Stimulated activated CD8-positive, alpha-beta memory T cell treated with anti-CD3 and anti-CD28 coated beads, Interleukin-15, amount 100 ng/mL, for 1 hour (primary cell): ENCODE measurements at places on chromosomes 13 and 19.

DNA sequence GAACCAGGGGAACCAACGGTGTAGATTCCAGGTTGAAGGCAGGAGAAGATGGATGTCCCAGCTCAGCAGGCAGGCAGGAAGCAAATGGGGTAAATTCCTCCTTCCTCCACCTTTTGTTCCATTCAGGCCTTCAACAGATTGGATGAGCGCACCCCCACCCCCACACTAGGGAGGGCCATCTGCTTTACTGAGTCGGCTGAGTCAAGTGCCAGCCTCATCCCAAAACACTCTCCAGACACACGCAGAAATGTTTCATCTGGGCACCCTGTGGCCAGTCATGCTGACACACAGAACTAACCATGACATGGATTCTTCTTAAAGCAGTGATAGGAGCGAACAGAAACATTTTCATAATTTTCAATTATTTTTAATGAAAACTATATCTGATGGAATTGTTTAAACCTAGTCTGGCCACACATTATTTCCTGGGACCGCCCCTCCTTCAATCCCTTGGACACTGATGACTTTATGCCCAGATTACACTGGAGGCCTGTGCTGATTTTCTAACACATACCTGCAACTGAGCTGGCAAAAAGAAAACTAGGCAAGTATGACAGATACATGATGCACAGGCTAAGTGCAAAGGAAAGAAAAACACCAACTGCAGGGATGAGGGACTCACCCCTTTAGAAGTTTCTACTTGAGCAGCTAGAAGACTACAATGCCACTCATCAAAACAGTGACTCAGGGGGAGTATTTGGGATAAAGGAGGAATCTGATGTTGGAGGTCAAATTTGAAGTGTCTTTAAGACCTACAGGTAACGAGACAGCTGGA is 154.2 kb downstream of the TNFRSF19 start:
- no peak for DNase-seq

DNA sequence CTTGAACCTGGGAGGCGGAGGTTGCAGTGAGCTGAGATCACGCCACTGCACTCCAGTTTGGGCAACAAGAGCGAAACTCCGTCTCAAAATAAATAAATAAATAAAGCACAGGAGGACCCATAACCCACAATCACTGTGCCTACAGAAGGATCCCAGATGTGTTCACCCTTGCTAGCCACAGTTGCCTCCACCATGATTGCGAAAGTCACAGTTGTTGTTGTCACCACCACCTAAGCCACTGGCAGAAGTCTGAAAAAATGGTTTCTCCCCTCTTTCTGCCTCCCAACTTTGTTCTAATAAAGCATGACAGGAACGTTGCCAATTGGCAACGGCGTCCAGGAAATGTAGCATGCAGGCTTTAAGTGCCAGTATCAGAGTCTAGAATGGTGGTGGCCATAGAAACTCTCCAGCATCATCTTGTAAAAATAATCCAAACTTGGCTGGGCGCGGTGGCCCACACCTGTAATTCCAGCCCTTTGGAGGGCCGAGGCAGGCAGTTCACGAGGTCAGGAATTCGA is 2.2 kb upstream of the EPS15L1 start:
- DNase-seq, result no peak

- DNase-seq, result no peak
These were observed 671.0 kb downstream of the SLITRK1 start for GRCh38 chr13:83211301-83211700.

GRCh38 chr19:5578097-5578846 is 10.5 kb upstream of the TINCR start:
- DNase-seq, result peak; percentile 56

DNA sequence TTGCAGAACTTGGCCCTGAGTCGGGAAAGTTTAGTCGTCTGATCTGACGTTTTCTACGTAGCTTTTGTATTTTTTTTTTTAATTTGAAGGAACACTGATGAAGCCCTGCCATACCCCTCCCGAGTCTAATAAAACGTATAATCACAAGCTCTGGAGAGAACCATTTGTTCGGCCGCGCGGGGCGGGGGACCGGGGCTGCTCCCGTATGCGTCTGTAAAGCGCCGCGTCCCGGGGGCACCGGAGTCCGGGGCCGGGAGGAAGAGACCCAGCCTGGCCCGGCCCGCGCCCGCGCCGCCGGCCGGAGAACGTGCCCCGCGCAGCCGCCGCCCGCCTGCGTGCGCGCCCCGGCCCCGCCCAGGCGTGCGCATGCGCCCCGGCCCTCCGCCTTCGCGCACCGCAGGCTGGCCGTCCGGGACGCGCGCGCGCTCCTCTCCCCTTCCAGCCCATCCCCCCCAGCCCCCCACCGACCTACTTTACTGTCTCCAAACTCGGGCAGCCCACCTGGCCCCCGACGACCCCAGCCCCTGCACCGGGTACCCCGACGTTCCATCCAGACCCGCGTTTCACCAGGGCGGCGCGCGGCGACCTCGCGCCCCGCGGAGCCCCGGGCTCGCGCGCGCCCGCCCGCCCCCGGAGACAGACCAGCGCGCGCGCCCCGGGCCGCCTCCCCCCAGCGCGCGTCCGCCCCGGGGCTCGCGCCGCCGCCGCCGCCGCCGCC is 785 bp upstream of the USF2 start:
- peak; percentile 28 for DNase-seq

DNA sequence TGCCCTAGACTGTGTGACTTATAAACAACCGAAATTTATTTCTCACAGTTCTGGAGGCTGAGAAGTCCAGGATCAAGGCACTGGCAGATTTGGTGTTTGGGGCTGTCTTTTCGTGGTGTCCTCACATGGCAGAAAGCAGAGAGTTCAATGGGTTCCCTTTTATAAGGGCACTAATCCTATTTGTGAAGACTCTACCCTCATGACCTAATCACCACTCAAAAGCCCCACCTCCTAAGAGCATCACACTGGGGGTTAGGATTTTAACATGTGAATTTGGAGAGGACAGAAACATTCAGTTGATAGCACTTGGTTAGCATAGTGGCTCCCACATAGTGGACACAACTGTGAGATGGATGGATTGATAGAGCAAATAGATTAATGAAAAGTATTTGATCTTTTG is 21.5 kb upstream of the GPR18 start:
- no peak for DNase-seq

DNA sequence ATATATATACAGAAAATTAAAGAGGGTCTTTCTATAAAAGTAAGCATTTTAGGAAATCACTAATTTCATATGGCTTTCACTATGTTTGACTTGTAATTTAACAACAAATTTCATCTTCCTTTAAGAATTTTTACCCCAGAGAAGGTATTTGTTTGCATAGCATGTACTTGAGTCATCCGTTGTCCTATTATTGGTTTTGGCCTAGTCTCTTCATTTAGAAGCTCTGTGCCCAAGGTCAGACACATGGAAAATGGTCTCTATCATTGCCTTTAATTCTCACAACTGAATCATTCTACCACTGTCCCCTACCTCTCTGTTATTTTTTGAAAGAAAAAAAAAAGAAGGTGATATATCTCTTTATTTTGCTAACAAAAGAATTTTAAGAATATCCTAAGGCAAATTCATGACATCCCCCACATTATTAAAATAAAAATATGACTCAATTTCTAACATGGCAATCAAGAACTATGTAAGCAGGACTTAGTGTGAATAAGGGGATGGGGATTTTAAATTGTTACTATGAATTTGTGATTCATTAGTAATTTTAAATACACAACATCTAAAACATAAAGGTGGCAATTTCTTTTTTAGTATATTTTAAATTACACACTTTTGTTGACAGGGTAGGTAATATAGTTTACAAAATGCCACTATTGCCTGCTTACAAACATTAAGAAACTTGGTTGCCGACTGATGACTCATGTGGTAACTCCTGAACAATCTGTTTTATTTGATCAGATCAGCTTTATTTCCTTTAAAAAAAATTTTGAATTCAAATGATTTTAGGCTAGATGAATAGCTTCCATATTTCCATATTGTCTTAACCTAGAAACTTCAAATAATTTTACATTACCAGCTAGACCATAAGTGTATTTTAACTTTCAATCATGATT is 13.9 kb downstream of the SLITRK5 start:
- DNase-seq, result no peak

- DNase-seq, result no peak
These were observed 43.9 kb downstream of the CAB39L start for GRCh38 chr13:49399801-49400472.
